ENCODE measurements at places on chromosomes 2 and 18.

DNA sequence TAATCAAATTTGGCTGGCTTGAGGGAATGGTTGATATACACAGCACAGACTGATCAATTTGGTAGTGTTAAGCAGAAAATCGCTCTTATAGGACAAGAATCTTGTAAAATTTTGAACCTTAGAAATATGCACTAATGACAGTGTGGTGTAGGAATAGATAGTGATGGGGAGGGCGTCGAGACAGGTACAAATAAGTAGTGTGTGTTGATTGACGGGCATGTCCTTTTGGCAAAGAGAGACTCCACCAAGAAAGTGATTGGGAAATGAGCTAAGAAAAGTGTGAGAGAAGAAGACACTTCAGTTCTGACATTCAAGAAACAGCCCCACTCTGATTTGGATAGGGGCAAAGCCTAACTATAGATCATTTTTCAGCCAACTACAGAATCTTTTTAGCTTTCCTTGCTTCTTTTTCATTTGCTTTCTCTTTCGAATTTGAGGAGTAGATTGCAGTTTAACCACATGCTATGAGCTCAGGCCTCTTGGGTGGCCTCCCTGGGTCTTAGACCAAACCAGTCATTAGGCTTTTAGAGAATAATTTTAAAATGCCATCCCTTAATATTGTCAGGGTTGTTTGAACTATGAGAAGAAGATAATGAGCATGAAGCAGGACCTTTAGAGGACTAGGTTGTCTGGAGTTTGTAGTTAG lies 127.1 kb downstream of the CERS6 start:
- DNase-seq: no peak

- DNase-seq: no peak
These were observed 39.3 kb upstream of the GYPC start for GRCh38 chr2:126616606-126617069.

DNA sequence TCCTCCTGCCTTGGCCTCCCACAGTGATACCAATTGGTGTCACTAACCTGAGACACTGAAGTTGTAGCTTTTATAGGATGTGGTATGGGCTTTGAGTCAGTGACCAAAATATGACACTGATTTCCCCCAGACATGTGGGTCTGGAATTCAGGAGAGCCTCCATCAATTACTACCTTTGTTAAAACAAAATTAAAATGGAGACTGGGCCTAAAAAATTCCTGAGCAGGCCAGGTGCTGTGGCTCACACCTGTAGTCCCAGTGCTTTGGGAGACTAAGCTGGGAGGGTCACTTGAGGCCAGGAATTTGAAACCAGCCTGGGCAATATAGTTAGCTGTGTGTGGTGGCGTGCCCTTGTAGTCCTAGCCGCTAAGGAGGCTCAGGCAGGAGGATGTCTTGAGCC lies 36.9 kb upstream of the LIPG start:
- DNase-seq: no peak

GRCh38 chr2:241965931-241966412 lies 96.4 kb downstream of the RTP5 start:
- DNase-seq: no peak

GRCh38 chr18:76927223-76927725 lies 104.9 kb downstream of the ZNF236 start:
- DNase-seq: no peak

DNA sequence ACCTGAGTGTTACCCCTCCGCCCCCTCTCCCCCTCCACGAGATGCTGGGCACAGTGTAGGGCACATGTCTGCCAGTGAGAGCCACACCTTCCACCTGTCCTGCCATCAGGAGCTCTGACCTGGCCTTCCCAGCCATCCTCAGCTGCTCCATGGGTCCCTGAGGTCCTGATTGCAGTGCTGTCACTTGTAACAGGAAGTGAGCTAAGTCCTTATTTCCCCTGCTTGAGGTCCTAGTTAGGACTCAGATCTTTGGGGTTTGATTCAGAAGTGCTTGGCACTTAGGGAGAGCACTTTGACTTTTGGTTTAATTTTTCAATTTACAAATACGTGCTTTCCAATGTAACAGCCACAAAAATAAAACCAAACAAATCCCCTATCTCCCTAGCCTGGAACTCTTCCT lies 125.5 kb downstream of the WDSUB1 start:
- no peak for DNase-seq

- DNase-seq: no peak
These were observed 35.2 kb downstream of the HS1BP3 start for GRCh38 chr2:20615466-20616241.

All from NCI-H446 (cell line).